ENCODE measurements at places on chromosomes 7 and 10.

DNA sequence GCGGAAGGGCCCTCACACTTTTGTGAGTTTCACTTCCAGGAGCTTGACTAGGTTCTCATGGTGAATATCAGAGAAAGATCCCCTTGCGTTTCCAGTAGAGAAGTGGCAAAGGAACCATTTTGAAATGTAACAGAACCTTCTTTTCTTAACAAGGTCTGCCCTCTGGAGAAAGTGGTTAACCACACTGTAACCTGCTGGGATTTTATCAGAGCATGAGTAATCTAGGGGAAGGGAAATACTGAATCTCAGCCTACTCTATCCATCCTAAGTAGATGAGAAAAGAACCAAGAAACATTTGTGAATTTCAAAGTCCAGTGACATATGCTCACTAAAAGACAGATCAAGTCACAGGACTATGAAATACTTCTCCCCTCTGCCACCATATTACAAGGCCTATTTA, 235.5 kb downstream of the ZEB1 start:
- DNase-seq = no peak

- no peak for DNase-seq
Observed at GRCh38 chr7:94908323-94909178, 1.2 kb downstream of the PPP1R9A start.

DNA sequence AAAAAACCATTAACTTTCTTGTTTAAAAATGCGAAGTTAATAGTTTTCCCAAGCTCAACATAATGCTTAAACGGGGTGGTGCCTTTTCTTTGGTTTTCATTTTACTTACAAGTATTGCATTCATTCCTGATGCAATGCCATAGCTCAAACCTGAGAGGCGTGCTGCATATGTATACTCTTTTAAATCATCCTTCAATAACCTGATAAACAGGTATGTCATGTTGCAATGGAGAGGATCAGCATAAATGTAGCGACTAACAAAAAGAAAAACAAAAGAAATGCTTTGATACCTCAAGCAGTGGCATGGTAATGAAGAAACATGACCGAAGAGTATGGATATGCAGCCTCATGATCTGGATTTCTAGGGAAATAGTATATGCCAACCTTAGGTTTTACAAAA, 95.4 kb downstream of the IDE start:
- DNase-seq = no peak

DNA sequence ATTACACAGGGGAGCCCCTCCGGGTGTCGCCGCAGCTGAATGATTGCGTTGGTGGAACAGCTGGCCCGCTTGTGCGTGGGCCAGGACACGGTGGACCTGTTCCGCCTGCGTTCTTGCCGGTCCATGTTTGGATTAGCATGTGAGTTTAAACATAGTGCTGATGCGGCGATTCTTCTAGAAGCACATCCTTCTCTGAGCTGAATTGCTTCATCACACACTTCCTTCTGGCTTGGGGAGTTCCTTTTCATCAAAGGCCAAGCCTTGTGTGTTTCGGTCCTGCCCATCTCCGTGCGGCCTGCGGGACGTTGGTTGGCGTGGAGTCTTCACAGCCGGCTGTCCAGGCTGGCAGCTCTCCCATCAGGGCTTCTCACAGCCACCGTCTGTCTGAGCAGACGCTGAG, 45.5 kb upstream of the SLC29A4 start:
- no peak for DNase-seq

GRCh38 chr10:59705931-59706330, 3.7 kb downstream of the SLC16A9 start:
- no peak for DNase-seq

DNA sequence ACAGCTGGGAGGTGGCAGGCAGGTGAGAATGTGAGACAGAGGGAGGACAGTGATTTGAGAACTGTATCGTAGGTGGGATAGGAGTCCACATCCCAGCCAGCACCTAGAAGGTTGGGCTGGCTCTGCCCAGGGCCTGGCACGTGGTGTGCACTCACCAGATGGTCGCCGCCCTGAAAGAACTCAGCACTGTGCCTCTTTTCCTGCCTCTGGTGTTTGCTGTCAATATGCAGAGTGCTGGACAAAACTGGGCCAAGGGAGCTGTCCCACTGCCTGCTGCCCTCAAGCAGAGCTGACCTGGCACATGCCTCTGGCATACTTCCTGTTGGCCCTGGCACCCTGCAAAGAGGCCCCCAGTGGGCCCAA, 36.8 kb downstream of the CHST3 start:
- DNase-seq = no peak

DNA sequence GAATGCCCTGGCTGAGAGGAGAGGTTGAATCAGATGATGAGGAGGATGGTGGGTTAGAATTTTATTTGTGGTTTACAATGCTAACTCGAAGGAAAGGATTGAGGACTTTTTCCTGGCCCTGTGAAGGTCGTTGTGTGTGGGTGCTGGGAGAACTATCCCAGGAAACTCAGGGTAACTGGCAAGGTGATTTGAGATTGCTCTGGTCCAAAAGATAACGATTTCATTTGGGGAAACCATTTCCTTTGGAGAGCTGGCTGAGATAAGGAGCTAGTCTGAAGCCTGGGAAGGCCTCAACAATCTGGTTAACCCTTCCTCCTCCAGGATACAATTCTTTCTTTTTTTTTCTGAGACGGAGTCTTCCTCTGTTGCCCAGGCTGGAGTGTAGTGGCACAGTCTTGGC, 33.0 kb downstream of the HK1 start:
- no peak for DNase-seq

DNA sequence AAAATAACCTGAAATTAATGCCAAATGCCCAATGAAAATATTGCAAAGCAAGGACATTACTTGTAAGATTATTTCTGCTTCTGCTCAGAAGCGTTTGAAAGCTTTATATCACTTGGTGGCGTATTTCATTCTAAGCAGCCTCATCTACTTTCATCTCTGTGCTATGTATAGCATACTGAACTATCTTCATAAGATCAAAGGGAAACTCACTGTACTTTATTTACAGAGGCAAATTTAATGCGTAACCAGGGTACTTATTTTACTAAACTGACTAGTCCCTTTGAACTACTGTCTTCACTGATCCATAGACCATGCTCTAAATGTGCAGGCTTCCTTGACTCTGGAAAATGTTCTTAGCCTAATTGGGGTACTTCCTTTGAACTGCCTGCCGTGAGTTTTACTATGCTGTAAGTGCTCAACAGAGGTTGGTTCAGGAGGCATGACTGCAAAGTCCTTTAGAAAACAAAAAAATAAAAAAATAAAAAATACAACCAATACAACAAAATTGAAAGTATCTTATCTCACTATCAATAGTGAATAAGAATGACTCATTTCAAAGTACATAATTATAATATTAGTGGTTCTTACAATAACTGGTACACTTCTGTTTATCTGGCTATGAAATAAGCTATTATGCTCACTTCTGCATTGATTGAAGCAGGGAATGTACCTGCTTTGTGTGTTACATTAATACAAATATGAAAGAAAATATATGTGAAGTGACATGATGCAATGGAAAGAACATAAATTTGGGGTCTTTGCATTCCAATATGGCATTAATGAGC, 41.0 kb upstream of the TSPAN12 start:
- no peak for DNase-seq

DNA sequence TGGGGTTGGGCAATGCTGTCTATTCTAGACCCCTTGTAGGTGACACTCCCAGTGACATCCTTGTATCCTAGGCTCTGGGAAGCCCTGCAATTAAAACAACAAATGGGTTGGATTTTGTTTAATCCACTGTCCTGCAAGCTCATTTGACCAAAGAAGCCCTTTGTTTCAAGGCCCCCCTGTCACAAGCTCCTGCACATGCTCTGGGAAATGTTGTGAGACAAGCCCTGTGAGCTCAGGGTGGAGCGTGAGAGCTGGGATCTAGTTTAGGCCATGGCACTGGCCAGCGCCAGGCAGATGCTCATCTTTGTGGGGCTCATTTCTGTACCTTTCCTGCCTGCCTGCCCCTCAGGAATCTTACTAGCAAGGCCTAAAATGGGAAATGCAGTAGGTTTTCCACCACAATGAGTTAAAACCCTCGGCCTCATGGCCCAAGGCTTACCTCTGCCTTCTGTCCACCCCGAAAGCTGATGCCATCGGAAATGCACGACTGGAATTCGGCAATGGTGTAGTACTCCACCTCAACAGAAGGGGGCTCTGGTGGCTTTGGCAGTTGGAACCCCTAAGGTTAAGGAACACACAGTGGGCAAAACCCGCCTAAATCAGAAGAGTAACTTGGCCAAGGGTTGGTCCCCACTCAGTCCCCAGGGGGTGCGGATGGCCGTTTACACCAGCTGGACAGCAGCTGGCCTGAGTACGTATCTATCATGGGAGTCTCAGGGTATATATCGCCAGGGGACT, 112.0 kb downstream of the NEURL1 start:
- DNase-seq = no peak

- no peak for DNase-seq
Observed at GRCh38 chr10:99859585-99859984, 77.1 kb downstream of the ABCC2 start.

GRCh38 chr10:118042336-118042735, 4.4 kb downstream of the RAB11FIP2 start:
- DNase-seq = no peak

- DNase-seq = no peak
Observed at GRCh38 chr10:100448951-100449350, 13.9 kb upstream of the WNT8B start.

- no peak for DNase-seq
Observed at GRCh38 chr10:69042417-69042816, 45.5 kb upstream of the SRGN start.

DNA sequence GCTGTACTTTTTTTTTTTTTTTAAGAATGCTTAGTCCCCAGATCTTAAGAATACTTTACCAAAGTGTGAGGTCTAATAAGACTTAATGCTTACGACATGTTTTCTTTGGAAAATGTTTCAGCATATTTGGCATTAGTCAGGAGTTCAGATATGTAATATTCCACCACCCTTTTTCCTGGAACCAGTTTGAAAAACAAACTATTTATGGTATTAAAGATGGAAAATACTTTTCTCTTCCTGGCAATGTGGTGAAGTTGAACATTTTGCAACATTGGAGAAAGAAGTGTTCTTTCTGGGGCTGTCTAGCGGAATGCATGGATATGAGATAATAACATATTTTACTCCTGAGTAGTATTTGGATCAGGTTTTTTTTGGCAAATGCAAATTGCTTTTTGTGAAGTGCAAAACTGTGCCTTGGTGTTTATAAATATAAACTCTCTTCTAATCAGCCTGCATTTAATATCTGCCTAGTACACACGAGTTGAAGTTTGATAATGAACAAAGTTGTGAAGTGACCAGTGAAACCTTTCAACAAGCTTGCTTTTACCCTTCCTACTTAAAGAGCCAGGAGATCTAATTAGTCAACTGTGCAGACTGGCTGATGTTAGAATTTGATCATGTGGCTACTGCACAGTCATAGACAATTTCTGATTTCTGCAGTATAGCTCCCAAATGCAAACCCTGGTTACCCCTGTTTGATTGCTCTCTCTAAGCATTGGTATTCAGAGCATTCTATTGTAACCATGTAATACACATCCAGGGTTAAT, 20.9 kb downstream of the MAP3K8 start:
- DNase-seq = no peak

GRCh38 chr10:96556003-96556402, 30.8 kb downstream of the TM9SF3 start:
- DNase-seq = no peak

DNA sequence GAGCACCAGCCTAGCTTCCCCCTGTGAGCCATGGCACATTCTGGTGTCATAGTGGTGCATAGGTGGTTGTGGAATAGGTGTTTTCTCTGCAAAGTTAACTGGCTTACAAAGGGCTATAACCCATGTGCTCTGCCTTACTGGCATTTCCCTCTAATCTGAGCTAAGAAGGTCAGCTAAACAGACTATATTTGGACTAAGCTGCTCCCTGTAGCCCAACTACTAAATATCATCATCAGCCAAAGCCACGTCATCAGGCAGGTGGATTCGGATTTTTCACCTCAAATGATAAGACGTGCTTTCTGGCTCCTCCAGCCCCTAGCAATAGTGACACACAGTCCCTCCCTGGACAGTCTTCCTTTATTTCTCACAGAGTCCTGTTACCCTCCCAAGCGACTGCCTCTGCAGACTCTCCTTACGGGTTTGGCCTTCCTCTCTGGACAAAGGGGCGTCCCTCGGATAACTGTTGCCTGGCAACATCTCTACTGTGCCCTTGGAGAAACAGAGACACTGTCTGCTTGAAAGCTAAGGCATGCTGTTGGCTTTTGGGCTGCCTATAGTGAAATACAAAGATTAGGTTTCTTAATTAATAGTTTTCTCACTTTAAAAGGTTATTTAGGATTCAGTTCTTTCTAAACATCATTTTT, 9.1 kb downstream of the SLC13A4 start:
- no peak for DNase-seq

GRCh38 chr10:49633327-49634068, 19.7 kb downstream of the CHAT start:
- no peak for DNase-seq

GRCh38 chr10:96407560-96408069, 48.8 kb upstream of the OPALIN start:
- no peak for DNase-seq

DNA sequence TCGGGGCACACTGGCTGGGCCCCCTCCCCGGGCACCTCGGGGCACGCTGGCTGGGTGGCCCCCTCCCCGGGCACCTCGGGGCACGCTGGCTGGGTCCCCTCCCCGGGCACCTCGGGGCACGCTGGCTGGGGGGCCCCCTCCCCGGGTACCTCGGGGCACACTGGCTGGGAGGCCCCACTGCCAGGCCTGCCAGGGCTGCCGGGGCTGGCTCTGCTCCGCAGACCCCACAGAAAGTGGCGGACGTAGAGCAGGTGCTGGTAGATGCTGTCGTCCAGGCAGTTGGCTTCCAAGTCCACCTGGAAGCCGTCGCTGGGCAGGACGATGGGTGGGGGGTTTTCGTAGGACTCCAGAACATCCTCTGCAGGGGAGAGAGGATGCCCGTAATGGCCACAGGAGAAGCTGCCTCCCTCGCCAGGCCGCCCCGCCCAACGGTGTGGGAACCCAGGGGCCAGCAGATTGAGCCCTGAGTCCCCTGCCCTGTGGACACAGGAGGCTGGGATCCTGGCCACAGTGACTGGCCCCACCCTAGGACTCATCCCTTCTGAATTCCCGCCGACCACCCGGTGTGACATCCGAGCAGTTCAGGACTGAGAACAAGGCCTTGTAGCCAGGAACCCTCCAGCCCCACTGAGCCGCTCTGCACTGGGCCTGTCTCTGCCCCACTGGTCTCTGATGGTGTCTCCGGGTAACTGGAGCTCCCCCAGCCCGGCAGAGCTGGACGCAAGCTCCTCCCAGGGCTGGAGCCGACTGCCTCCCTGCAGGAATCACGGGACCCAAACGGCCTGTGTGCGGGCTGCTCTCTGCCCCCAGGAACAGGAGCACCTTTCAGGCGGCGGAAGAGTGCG, 28.2 kb downstream of the AP5Z1 start:
- DNase-seq = no peak

- DNase-seq = no peak
Observed at GRCh38 chr10:89053555-89053954, 63.0 kb downstream of the FAS start.

DNA sequence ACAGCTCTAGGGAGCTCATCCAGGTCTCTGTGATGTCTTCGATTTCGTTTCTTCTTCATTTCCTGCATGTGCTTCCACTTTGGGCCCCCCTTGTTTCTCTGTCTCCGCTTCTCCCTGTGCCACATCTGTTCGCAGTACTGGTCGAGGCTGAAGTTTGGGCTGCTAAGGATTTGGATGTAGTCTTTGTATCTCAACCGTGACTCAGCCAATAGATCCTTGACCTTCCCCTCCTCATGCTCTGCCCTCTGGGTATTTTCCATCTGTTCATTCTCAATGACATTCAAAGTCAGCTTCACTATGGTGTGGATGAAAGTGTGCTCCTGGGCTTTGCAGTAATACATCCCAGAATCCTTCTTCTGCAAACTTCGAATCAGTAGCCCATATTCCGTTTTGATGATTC, 187.4 kb downstream of the SEMA3D start:
- DNase-seq = no peak
